ENCODE measurements at places on chromosomes 13 and 19.

DNA sequence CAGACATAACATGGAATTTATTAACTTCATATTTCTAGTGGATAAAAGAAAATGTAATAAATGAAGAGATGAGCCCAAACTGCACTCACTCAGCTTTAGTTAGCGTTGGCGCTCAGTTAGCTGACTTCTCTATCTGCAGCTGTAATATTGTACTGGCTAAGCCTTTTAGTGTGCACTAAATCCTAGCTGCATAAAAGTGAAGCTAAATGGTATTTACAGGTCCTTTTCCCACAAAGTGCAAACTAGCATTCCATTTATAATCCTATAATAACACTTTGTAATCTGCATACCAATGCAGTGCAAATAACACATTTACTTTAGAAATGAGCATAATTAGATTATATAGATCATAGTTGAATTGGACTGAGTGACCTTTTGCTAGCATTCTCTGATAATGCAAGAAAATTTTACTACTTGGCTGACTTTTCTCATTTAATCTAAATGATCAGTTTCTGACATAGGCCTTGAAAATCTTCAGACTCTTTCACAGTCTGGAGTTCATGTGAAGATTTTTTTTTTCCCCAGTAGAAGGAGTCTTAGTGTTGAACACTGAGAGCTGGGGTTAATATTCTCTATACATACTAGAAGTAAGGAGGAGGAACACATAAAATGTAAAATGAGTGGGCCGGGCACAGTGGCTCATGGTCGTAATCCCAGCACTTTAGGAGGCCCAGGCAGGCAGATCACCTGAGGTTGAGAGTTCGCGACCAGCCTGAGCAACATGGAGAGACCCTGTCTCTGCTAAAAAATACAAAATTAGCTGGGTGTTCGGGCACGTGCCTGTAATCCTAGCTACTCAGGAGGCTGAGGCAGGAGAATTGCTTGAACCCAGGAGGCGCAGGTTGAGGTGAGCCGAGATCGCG lies 1426.4 kb downstream of the PCDH9 start:
- DNase-seq, result no peak

- no peak for DNase-seq
Measured at GRCh38 chr13:51270623-51271415, 48.6 kb downstream of the FAM124A start.

DNA sequence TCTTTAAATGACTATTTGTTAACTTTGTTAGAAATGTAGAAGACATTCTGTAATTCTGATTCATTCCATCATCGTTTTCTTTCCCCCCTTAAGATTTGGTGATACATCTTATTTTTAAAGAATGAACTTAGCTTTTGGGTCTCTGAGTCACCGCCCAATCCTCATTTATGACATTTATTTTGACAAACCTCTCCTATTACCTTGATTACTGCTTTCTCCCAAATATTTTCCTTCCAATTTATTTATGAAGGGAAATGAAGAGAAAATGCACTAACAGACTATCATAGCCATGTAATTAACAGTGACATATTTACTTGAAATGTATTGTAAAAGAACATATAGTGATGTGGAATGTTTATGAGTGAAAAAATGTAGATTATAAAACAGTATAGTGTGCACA lies 241.6 kb downstream of the DCLK1 start:
- no peak for DNase-seq

GRCh38 chr13:31605076-31605860 lies 134.1 kb upstream of the RXFP2 start:
- peak; percentile 8 for DNase-seq

GRCh38 chr13:26442541-26442940 lies 114.9 kb upstream of the WASF3 start:
- DNase-seq, result peak; percentile 39

DNA sequence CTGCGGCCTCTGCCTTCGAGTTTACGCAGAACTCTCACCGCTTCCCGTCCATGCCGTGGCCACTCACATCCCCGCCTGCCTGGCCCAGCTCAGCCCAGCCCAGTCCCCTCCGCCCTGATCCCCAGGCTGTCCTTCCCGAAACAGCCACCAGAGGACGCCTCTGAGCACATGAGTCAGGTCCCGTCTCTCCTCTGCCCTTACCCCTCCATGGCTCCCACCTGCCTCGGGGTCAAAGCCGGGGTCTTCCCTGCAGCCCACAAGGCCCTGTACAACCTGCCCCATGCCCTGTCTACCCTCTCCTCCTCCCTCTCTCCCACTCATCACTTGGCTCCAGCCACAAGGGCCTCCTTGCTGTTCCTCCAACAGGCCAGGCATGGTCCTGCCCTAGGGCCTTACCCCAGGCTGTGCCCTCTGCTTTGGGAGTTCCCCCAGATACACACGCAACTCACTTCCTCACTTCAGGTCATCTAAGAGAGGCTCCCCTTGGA lies 8.1 kb upstream of the SEMA6B start:
- DNase-seq, result peak; percentile 51

- DNase-seq, result no peak
Measured at GRCh38 chr19:11507370-11508078, 1.9 kb upstream of the ZNF653 start.

GRCh38 chr13:109782823-109783431 lies 3.5 kb downstream of the IRS2 start:
- DNase-seq, result no peak

- DNase-seq, result no peak
Measured at GRCh38 chr19:42275103-42275502, 6.1 kb downstream of the CIC start.

GRCh38 chr19:35710784-35711723 lies 6.7 kb downstream of the ZBTB32 start:
- no peak for DNase-seq

- DNase-seq, result no peak
Measured at GRCh38 chr19:55308281-55308680, 16.9 kb downstream of the TMEM150B start.

- peak; percentile 56 for DNase-seq
Measured at GRCh38 chr19:5805462-5806132, 730 bp downstream of the NRTN start.

GRCh38 chr19:2631213-2631821 lies 71.2 kb downstream of the GNG7 start:
- DNase-seq, result peak; percentile 38

DNA sequence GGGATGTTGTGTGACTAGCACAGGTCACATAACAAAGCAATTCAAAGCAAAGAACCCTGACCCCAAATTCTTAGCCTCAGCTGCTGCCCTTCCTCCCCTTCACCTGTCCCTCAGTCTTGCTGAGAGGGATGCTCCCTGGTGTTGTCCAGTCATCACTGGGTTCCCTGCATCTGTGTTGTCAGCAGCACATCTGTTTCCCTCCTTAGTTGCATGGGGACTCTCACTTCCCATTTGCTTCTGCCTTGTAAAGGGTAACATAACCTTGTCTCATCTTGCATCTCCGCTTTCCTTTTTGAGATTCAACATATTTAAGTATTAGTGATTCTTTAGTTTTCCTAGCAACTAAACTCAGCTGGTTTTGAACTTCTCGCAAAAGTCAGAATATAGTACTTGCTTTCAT lies 54.0 kb downstream of the SPATA13 start:
- no peak for DNase-seq

DNA sequence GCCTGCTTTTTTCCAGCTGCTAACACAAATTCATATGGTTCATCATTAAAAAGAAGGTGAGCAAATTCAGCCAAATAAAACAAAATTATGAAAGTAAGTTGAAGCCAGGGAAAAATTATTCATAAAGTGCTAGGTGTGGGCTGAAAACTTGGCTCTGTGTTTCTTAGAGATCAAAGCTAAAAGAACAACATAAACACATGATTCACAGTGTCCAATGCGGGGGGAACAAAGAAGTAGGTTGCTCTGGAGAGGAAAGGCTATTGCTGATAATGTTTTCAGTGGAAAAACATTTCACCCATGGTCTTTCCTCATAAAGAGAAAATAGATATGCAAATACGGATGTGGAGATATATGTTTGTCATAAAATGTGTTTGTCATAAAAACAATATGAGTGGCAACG lies 1691.5 kb upstream of the SLC10A2 start:
- no peak for DNase-seq

DNA sequence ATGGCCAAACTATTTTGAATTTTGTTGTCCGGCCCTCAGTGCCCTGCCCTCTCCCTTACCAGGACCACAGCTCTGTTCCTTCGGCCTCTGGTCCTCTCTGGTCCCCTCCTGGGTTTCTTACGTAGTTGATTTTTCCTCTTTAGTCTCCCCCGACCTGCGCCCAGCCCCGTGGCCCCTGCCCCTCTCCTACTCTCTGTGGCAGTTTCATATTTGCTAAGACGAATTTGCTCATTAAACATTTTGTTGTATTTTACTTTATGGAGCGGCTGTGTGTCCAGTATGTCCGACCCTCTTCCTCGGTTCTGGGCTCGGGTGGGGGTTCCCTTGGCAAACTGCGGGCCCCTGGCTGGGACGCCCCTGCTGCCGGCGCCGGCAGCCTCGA lies 576 bp upstream of the EPN1 start:
- no peak for DNase-seq

- no peak for DNase-seq
Measured at GRCh38 chr19:6577476-6578125, 13.3 kb downstream of the CD70 start.

DNA sequence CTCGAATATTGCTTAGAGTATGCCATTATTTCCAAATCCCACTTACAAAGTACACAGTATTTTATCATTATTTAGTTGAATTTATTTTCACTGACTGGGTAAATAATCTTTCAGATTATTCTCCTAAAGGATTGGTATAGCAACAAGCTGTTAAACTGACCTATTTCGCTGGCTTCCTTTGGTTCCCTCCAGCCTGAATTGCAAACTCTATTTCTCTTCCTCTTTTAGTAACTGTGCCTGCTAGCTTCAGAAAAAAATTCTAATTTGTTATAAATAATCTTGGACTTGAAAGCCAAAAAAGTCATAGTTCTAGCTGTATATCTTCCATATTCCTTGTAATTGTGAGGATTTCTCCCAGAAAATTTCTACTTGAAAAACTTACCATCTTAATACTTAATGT lies 15.0 kb upstream of the CCNA1 start:
- no peak for DNase-seq

Data from fibroblast of skin of scalp (primary cell).